ENCODE measurements at places on chromosomes 12 and 14.

- DNase-seq, result no peak
Observed at GRCh38 chr12:95096852-95097251, 23.4 kb upstream of the NR2C1 start.

GRCh38 chr12:2151391-2151790 lies 98.6 kb downstream of the CACNA1C start:
- DNase-seq, result no peak

DNA sequence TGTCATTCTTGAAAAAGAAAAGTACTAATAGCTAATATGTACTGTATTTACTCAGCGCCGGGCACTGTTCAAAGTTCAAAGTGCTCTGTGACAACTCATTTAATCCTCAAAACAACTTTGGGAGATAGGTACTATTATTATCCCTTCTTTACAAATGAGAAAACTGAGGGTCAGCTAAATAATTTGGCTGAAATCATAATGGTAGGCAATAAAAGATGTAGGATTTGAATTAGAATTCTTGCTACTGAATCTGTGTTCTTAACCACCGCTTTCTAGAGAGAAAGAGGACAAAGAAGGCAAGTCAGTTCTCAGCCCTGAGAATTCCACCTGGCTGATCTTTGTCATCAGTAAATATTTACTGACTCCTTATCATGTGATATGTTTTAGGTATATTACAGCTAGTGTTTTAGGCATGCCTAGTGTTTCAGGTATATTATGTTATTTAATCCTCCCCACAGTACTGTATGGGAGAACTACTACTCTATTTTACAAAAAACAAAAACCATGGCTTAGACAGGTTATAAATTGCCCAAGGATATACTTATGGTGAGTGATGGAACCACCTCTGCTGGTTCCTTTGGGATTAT lies 205.7 kb upstream of the GZMB start:
- no peak for DNase-seq

GRCh38 chr12:15274561-15274967 lies 47.7 kb upstream of the PTPRO start:
- no peak for DNase-seq

- DNase-seq, result no peak
Observed at GRCh38 chr14:49449749-49450148, 136.4 kb downstream of the RPS29 start.

GRCh38 chr12:12892681-12893141 lies 1.3 kb downstream of the GPRC5A start:
- no peak for DNase-seq

DNA sequence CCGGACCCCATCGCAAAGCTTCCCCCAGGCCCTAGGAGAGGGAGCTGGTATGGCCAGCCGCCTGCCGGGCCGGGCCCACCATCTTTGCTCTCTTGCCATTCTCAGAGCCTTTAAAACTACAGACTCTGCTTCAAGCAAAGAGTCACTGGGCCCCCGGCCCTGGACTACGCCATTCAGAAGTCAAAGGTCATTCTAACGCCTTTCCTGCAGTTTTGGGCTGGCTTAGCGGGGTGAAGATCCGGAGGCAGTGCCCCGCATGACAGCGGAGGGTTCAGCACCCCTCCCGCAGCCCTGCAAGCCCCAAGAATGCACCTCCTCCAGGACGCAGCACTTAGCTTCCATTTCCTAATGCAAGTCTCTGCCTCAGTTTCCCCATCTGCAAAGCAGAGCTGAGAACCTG lies 38.3 kb upstream of the MEG3 start:
- no peak for DNase-seq

DNA sequence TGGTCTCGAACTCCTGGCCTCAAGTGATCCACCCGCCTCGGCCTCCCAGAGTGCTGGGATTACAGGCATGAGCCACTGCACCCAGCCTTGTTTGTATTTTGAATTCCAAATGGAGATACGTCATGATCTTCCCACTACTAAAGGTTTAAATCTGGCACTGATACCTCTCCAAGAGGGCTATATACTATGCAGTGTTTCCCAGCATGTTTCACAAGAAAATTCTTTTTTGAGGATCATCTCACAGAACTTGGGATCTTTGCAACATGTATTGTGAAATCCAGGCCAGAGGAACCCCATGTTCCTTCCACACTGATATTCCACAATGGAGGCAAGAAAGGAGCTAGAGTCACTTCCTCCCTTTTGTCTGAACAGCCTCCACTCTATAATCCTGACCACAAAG lies 112.7 kb downstream of the NT5DC3 start:
- DNase-seq, result no peak

DNA sequence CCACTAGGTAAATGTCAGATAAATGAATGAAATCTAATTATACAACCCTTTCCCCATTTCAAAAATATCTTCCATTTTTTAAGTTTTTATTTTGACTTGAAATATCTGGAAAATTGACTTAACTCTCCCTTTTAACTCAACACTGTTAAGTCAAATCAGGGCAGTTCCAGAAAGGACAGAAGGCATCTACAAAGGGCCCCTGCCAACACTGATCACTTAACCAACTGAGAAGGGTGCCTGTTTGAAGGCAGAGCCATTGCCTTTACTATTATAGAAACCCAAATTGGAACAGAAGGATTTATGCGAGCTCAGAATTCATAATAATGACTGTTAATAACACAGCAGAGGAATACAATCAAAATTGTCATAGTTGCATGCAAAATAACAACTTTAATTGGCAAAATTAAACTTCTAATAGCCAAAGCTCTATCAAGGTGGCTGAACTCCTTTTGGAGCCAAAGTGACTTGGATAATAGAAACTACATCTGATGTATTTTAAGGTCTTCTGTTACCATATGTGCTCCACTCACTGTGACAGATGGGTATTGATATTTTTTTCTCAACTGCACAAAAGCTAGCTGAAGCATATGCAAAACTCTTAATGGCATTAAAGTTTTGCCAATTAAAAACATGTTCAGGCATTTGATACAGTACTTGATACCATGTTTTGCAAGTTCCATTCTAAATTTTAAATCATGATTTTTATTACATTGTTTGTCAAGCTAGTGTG lies 383.8 kb downstream of the NOVA1 start:
- DNase-seq, result no peak

- DNase-seq, result no peak
Observed at GRCh38 chr12:53086361-53086760, 7.2 kb upstream of the SPRYD3 start.

DNA sequence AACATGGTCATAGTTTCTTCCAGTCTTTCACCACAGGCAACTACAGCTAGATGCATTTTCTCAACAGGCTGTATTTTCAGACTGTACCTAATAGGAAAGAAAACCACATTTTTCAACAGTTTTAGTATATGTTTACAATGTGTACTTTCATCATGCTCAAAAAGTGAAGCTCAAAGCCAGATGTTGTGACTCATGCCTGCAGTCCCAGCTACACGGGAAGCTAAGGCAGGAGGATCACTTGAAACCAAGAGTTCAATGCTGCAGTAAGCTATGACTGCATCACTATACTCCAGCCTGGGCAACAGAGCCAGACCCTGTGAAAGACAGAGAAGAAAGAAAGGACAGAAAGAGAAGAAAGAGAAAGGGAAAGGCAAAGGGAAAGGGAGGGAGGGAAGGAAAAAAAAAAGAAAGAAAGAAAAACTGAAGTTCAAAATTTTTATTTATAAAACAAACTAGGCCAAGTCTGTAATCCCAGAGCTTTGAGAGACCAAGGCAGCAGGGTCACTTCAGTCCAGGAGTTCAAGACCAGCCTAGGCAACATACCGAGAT lies 25.5 kb downstream of the GXYLT1 start:
- DNase-seq, result no peak

DNA sequence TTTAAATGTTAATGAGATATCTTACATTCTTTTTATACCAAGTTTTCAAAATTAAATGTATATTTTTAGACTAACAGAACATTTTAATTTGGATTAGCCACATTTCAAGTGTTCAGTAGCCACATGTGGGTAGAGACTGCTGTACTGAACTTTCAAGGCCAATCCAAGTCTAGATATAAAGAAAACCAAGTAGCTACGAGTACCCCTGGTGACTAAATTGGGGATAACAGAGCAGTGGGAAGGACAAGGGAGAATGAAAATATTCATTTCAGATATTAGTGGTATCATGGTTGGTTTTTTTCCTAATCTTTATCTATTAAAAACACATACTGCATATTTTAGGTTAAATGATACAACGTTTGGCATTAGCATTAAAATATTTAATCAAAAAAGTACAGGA lies 69.4 kb upstream of the RHOJ start:
- DNase-seq, result no peak

DNA sequence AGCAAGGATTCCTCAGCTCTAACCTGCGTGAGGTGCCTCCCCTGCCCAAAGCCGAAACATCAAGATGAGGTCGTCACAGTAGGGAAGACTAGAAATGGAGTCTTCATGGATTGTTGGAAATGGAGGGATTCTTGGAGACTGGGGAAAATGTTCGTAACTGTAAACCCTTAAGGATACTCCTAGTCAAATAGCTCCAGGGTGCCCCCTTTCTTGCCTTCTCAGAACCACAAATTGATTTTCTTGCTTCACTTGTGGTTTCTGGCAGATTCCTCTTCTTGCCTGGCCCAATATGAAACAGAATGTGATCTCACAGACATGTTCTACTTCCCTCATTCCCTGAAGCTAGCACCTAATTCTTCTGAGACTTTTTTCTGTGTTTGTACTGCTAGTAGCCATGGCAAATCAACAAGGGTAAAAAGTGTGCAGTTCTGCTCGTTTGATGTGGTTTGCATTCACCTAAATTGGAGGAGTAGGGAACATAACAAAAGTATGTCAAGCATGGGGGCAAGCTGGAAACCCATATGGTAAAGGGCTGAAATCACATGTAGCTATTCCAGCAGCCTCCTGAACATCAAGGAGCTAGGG lies 332.0 kb downstream of the PAWR start:
- no peak for DNase-seq

DNA sequence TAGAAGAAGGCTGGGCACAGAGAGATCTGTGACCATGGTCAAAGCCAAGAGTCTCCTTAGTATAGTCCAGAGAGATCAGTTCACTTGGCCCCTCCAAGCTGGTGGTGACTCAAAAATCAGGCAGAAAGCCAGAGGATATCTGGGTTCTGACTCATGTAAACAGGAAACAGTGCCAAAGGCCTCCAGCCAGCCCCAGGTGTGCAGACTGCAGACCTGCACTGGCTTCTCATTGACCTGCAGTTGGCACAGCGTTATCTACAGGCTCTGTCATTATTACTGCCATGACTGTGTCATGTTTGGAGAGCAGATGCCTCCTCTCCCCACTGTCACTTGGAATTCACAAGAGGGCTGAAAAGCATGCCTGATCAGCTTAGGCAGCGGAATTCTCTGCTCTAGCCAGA lies 295.7 kb upstream of the PRKD1 start:
- DNase-seq, result no peak

DNA sequence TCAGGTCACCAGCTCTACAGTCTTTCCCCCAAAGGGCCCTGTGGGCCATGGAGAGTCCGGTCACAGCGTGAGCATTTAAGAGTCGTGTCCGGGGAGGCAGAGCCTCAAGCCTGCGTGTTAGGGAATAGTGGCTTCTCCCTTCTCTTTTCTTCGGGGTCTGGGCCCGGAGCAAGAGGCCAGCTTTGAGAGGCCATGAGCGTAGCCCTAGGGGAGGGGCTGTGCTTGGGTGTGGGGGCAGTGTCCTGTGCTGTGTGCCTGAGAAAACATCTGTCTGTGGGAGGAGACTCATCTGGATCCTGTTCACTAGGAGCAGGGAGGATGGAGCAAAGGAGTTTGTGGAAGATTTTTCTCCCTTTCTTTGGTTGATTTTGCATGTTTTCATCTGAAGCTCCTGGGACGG lies 5.3 kb downstream of the LRP1-AS start:
- DNase-seq, result no peak

- no peak for DNase-seq
Observed at GRCh38 chr12:128408669-128409068, 141.7 kb downstream of the TMEM132C start.

GRCh38 chr12:81141217-81141616 lies 63.3 kb downstream of the ACSS3 start:
- DNase-seq, result no peak

- DNase-seq, result no peak
Observed at GRCh38 chr12:108811411-108812180, 45.8 kb downstream of the SSH1 start.

GRCh38 chr12:22535478-22535877 lies 8.9 kb downstream of the C2CD5 start:
- no peak for DNase-seq

- no peak for DNase-seq
Observed at GRCh38 chr12:113900716-113901115, 65.4 kb downstream of the RBM19 start.

DNA sequence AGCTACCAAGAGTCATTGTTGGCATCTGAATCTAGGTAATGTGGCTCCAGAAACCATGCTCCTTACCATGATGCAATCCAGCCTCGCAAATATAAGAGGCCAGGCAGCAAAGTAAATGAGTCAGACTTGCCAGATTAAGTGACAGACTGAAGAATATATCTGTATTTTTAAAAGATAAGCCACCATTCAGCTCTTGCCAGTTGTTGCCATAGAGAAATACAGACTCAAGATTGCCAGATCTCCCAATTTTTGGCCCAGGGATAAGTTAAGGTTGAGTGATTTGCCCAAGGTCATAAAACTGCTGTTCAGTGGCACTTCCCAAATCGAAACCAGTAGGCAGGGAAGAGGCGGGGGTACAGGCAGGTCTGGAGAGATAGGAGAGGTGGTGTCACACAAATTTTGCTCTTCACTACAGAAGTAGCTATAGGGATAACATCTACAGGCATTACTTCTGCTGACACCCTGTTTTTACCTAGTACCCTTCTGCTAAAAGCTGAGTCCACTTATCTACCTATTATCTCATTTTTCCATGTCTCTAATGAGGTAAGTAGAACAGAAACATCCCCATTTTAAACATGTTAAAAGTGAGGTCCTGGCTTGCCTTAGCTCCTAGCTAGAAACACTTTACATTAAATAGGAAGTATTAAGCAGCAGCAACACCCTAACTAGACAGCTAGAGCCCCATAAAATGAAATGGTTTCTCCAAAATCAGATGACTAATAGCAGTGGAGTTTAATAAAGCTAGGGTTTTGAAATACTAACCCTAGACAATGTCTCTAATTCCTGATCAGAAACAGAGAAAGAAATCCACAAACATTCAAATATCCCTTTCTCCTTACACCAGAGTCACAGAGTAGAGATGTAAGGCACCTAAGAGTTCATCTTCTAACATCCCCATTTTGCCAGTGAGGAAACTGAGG lies 19.5 kb downstream of the DCAF5 start:
- DNase-seq, result peak; percentile 36

GRCh38 chr14:103155010-103155409 lies 31.7 kb downstream of the TNFAIP2 start:
- no peak for DNase-seq

- no peak for DNase-seq
Observed at GRCh38 chr14:105422695-105423487, 3.3 kb downstream of the MTA1 start.

GRCh38 chr14:70183991-70184390 lies 4.8 kb downstream of the SLC8A3 start:
- no peak for DNase-seq

GRCh38 chr14:55449116-55449515 lies 8.7 kb upstream of the TBPL2 start:
- DNase-seq, result no peak

- no peak for DNase-seq
Observed at GRCh38 chr14:104333646-104334423, 195.4 kb downstream of the KIF26A start.

GRCh38 chr14:54554401-54554800 lies 12.5 kb upstream of the SAMD4A start:
- DNase-seq, result no peak

- DNase-seq, result no peak
Observed at GRCh38 chr12:15584366-15585041, 204.7 kb downstream of the EPS8 start.
